ENCODE measurements at places on chromosomes 7 and 10.

- no peak for DNase-seq
- peaks cover 12% of the 10 kb centered on the region for H3K27me3 ChIP-seq
- H3K36me3 ChIP-seq: no peaks in the 10 kb centered on the region
- no peak overlapping the region for H3K4me3 ChIP-seq
- H3K4me1 ChIP-seq: peaks cover 11% of the 10 kb centered on the region
- no peak overlapping the region for H3K27ac ChIP-seq
Observed at GRCh38 chr10:101224910-101225823, 4.1 kb downstream of the LBX1 start.

GRCh38 chr7:119748991-119749390 lies 524.0 kb upstream of the KCND2 start:
- H3K4me1 ChIP-seq: no peaks in the 10 kb centered on the region
- no peak overlapping the region for H3K27ac ChIP-seq
- H3K36me3 ChIP-seq: no peaks in the 10 kb centered on the region
- no peak overlapping the region for H3K4me3 ChIP-seq
- H3K27me3 ChIP-seq: no peaks in the 10 kb centered on the region

- H3K27me3 ChIP-seq: no peaks in the 10 kb centered on the region
- H3K27ac ChIP-seq: no peak overlapping the region
- H3K36me3 ChIP-seq: no peaks in the 10 kb centered on the region
- no peaks in the 10 kb centered on the region for H3K4me1 ChIP-seq
Observed at GRCh38 chr10:5500162-5500670, 846 bp upstream of the CALML5 start.

DNA sequence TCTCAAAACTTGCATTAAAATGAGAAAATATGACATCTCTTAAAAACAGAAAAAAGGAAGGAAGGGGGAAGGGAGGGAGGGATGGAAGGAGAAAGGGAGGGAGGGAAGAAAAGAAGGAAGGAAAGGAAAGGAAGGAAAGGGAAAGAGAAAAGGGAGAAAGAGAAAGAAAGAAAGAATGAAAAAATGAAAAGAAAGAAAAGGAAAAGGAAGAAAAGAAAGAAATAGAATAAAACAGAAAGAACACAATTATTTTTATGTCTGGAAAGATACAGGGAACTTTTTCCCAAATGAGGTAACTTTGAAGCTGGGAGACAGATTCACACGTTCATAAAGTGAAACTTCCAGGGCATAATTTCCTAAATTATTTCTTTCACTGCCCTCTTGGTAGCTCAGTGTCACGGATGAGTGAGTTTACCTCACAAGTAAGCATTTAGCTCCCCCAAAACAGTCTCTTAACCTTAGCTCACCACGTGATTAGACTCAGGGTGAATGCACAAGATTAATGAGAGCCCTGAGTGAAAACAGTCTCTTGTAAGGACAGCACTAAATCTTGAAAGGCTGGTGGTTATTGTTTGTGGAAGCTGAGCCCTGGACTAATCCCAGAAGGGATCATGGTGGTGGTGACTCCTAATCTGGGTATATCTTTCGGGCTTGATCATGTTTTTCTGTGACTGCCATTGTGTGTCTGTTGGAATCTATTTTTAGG lies 74.1 kb upstream of the HDAC9 start:
- H3K4me1 ChIP-seq: no peaks in the 10 kb centered on the region
- no peaks in the 10 kb centered on the region for H3K36me3 ChIP-seq
- H3K27ac ChIP-seq: no peak overlapping the region
- H3K27me3 ChIP-seq: no peaks in the 10 kb centered on the region
- DNase-seq: no peak

DNA sequence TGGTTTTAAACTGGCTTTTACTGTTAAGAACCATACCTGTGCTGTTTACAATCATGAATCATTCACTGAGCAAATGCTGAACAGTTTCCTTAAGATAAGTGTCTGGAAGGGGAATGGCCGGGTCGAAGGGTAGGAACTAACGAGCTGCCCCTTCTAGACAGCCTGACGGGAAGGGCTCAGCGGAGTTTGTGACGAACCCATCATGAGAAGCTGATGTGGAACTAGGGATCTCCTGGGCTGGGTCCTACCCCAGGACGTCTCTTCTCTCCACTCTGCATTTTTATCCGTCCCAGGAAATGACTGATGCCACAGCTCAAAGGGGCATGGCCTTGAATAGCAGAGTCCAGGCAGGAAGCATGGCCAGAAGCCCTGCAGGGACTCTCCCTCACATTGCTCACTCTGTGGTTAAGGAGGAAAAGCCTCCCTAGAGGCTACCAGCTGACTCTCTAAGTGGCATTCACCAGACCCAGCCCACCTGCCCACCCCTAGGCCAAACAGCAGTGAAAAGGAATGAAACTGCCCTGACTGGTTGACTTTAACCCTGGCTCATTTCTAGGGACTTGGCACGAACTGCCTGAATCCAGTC lies 112.0 kb downstream of the PFKFB3 start:
- no peaks in the 10 kb centered on the region for H3K4me1 ChIP-seq
- DNase-seq: no peak
- H3K4me3 ChIP-seq: no peak overlapping the region
- H3K27ac ChIP-seq: no peak overlapping the region
- no peaks in the 10 kb centered on the region for H3K36me3 ChIP-seq
- H3K27me3 ChIP-seq: no peaks in the 10 kb centered on the region

- peaks cover 3% of the 10 kb centered on the region for H3K4me1 ChIP-seq
- no peaks in the 10 kb centered on the region for H3K36me3 ChIP-seq
- DNase-seq: peak; percentile 26
Observed at GRCh38 chr10:110530131-110530831, 32.6 kb downstream of the DUSP5 start.

DNA sequence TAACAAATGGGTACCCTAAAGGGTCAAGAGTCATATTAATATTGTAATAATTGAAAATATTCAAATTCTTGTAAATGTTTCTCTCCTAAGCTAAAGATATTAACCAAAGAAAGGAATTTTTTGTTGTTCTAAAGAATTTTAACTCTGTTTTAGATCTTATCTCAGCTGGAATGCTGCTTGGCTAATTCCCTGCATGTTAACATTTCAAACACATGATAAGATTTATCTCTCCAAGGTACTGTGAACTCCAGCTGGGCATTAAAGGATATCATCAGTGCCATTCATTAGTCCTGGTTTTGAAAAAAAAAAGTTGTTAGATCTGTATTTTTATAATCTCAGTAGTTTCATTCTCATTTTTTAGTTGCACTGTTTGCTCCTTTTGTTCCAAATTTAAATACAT lies 76.9 kb downstream of the MAPK8 start:
- no peak overlapping the region for H3K4me3 ChIP-seq
- H3K27ac ChIP-seq: no peak overlapping the region
- no peak for DNase-seq
- H3K36me3 ChIP-seq: no peaks in the 10 kb centered on the region

DNA sequence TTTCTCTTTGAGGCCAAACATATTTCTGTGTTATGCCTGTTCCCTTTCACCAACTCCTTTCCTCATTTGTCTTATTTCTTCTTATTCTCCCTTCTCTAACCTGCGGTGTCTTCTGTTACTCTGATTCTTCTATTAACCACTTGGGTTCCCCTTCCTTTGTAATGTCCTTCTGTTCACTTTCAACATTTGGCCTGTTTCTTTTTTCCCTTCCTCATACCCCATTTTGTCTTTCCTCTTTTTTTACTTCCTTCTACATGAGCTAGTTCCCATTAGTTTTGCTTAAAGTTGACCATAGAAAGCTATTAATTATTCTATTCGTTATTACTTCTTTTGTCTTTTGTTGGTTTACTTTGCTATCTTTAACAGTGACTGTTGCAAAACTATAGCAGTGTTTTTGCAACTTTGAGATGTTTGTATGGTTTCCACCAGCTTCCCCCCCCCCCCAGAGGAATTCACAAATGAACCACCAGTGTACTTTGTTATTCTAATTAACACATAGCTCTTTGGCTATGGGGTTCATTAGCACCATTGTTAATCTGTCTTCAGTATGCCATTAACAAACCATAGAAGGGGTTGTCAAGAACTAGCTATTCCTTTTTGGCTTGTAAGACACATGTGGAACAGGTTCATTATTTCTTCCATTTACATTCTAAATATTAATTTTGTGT lies 2.9 kb downstream of the LRGUK start:
- no peaks in the 10 kb centered on the region for H3K4me1 ChIP-seq
- no peak overlapping the region for H3K4me3 ChIP-seq
- H3K27ac ChIP-seq: no peak overlapping the region
- H3K36me3 ChIP-seq: no peaks in the 10 kb centered on the region

GRCh38 chr10:110637558-110638053 lies 6.5 kb upstream of the RBM20 start:
- no peak overlapping the region for H3K27ac ChIP-seq
- H3K4me3 ChIP-seq: no peak overlapping the region
- no peaks in the 10 kb centered on the region for H3K4me1 ChIP-seq
- no peak for DNase-seq
- no peaks in the 10 kb centered on the region for H3K36me3 ChIP-seq

DNA sequence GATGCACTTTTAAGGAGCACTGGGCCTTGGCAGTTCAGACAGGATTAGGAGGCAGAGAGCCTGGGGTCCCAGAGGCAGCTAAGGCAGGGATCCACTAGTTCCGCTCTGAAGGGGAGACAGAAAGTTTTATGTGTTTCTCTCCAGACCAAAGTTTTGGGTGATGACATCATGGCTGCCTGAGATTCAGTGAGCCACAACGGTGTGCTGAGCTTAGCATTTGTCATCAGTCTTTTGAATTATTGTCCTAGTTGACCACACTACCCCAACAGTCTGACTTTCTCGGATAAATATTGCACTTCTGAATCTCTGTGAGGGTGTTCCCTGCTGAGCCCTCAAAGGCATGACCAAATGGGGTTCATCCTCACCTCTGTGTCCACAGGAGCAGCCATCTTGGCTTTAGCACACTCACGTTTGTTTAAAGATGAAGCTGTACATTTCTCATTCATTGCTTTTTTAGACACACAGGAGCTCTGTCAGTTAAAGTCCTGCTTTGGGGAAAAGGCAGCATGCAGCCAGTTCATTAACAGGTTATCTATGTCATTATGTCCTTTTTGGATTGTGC lies 297.7 kb upstream of the LRGUK start:
- no peak overlapping the region for H3K4me3 ChIP-seq
- DNase-seq: no peak
- H3K27ac ChIP-seq: no peak overlapping the region
- H3K27me3 ChIP-seq: no peaks in the 10 kb centered on the region

- no peak overlapping the region for H3K4me3 ChIP-seq
- no peaks in the 10 kb centered on the region for H3K36me3 ChIP-seq
- no peak for DNase-seq
- no peak overlapping the region for H3K27ac ChIP-seq
- H3K4me1 ChIP-seq: no peaks in the 10 kb centered on the region
Observed at GRCh38 chr10:74063256-74063655, 65.3 kb downstream of the VCL start.

DNA sequence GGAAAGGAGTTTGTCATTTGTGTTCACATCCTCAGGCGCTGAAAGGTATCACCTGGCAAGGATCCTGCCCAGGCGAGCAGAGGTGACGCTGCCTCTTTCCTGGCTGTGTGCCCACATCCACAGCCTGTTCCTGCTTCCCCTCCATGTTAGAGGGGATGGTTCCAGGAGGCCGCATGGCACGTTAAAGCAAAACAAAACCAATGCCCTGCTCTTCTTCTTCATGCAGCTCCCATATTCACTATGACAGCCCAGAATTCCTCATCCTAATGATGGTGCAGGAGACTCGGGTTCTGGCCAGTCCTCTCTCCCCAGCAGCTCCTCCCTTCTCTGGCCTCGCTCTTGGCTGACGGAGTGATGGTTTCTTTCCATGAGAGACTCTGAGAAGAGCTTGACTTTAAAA lies 678.5 kb upstream of the ANKRD30A start:
- no peak overlapping the region for H3K4me3 ChIP-seq
- H3K4me1 ChIP-seq: peaks cover 5% of the 10 kb centered on the region
- H3K27me3 ChIP-seq: no peaks in the 10 kb centered on the region
- no peak for DNase-seq

- H3K27ac ChIP-seq: no peak overlapping the region
- no peaks in the 10 kb centered on the region for H3K27me3 ChIP-seq
- no peaks in the 10 kb centered on the region for H3K4me1 ChIP-seq
- H3K36me3 ChIP-seq: no peaks in the 10 kb centered on the region
Observed at GRCh38 chr10:51422311-51423120, 276.9 kb downstream of the CSTF2T start.

- no peaks in the 10 kb centered on the region for H3K4me1 ChIP-seq
- no peaks in the 10 kb centered on the region for H3K36me3 ChIP-seq
- no peak overlapping the region for H3K27ac ChIP-seq
- H3K4me3 ChIP-seq: no peak overlapping the region
- no peaks in the 10 kb centered on the region for H3K27me3 ChIP-seq
Observed at GRCh38 chr7:20896996-20897395, 110.3 kb upstream of the SP8 start.

GRCh38 chr7:143188994-143189393 lies 5.8 kb downstream of the TAS2R39 start:
- no peak for DNase-seq
- H3K27me3 ChIP-seq: no peaks in the 10 kb centered on the region
- H3K27ac ChIP-seq: no peak overlapping the region
- no peaks in the 10 kb centered on the region for H3K36me3 ChIP-seq
- no peak overlapping the region for H3K4me3 ChIP-seq
- no peaks in the 10 kb centered on the region for H3K4me1 ChIP-seq

- H3K4me1 ChIP-seq: no peaks in the 10 kb centered on the region
- no peaks in the 10 kb centered on the region for H3K27me3 ChIP-seq
- no peaks in the 10 kb centered on the region for H3K36me3 ChIP-seq
- H3K27ac ChIP-seq: no peak overlapping the region
Observed at GRCh38 chr10:101768791-101769170, 7.1 kb downstream of the FGF8 start.

DNA sequence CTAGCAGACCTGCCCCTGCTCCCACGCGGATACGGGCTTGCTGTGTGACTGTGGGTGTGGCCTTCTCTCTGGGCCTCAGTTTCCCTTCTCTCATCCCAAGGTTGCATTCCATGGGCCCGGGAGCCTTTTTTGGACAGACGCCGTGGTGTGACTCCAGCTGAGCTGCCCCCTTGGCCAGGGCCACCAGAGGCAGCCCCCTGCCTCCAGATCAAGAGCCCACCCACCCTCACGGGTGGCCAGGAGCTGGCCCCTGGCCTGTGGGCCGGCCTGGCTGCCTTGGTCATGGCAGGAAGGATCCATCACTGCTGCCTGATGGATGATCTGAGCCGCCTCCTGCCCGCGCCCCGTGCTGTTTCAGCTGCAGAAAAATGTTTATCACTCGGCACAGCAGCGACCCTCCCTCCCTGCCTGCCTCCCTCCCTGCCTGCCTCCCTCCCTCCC lies 27.8 kb upstream of the ELFN1 start:
- H3K4me1 ChIP-seq: no peaks in the 10 kb centered on the region
- no peaks in the 10 kb centered on the region for H3K27me3 ChIP-seq
- DNase-seq: no peak
- no peaks in the 10 kb centered on the region for H3K36me3 ChIP-seq

GRCh38 chr7:31123321-31123720 lies 71.2 kb downstream of the ADCYAP1R1 start:
- DNase-seq: no peak
- H3K27ac ChIP-seq: no peak overlapping the region
- H3K27me3 ChIP-seq: no peaks in the 10 kb centered on the region
- no peak overlapping the region for H3K4me3 ChIP-seq
- H3K36me3 ChIP-seq: no peaks in the 10 kb centered on the region
